Posterior cingulate gyrus (tissue), 11 donors: ENCODE measurements at places on chromosomes 7 and 10.
A peak's percentile ranks its signal among the peaks of the same experiment; 100 is the strongest.

DNA sequence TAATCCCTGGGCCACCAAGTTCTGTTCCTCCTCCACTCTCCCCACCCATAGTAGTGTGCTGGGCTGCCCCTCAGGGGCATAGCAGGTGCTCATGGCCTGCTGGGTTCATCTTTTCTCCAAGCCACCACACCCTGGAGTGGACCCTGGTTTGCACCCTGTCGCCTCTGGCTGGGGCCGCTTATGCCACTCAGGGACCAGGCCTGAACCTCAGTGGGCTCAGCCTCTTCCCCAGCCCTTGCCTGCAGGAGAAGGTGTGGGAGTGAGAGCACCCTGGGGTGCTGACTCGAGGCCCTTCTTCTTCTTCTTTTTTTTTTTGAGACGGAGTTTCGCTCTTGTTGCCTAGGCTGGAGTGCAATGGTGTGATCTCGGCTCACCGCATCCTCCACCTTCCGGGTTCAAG, 10.2 kb downstream of the CLIP2 start:
- DNase-seq: no peak

GRCh38 chr10:28300027-28300426, 2.8 kb downstream of the MPP7 start:
- no peak for DNase-seq

GRCh38 chr10:95314192-95314918, 23.6 kb upstream of the PDLIM1 start:
- no peak for DNase-seq

GRCh38 chr10:61857746-61858145, 43.8 kb upstream of the ARID5B start:
- no peak for DNase-seq

- DNase-seq: no peak
These were observed 169.0 kb upstream of the TMEM229A start for GRCh38 chr7:124201768-124202349.

GRCh38 chr10:58184120-58184670, 83.5 kb downstream of the IPMK start:
- DNase-seq: no peak

DNA sequence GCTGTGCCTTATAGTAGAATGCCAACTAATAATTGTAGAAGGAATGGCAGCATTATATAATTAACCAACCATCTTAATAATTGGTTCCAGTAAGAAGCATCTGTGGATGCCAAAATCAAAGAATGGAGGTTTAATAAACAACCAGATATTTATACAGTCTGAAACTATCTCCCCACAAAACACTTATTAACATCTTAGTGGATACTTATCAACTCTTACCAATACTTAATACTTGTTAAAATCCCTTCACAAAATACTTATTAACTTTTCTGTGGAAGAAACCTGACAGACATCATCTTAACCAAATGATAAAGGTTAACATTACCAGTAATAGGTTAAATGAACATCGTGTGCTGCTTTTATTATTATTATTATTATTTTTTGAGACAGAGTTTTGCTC, 29.1 kb upstream of the FAM107B start:
- DNase-seq: no peak

GRCh38 chr7:116584721-116585120, 59.9 kb downstream of the CAV1 start:
- DNase-seq: no peak

GRCh38 chr7:46945328-46945727, 636.6 kb downstream of the TNS3 start:
- DNase-seq: no peak

- DNase-seq: no peak
These were observed 51.7 kb upstream of the SORCS3 start for GRCh38 chr10:104589431-104589830.

- DNase-seq: no peak
These were observed 201.9 kb upstream of the TCERG1L start for GRCh38 chr10:131513445-131513844.

DNA sequence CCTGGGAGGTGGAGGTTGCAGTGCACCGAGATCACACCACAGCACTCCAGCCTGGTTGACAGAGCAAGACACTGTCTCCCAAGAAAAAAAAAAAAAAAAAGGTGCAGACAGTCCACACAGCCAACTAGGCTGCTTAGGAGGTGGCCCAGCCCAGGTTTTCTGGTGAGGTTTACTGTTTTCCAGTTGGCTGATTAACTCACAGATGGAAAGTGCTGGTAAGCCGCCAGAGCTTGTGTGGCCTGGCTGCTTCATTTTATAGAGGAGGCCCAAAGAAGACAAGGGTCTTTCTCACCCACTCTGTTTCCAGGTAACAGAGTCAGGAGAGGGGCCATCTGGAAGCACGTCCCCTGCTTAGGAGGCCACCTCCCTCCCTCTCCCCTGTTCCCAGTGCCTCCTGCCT, 6.2 kb downstream of the RHBDD2 start:
- DNase-seq: no peak

DNA sequence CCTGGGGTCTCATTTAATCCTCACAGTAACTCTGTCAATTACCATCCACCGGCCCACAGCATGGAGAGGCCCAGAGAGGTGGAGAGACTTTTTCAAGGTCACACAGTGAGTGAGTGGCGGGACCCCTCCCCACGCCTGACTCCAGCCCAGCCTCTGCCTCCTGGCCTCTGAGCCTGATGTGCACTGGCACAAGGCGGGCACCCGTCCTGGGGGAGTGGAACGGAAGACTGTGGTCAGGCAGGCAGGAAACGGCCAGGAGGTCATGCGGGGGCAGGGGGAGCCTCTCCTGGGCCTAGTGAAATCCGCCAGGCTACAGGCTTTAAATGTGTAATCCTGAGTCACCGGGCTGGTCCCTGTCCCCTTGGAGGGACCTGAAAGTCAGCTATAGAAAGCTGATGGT, 32.2 kb downstream of the ZCCHC24 start:
- no peak for DNase-seq

- no peak for DNase-seq
These were observed 43.3 kb downstream of the RBM20 start for GRCh38 chr10:110687400-110687799.

DNA sequence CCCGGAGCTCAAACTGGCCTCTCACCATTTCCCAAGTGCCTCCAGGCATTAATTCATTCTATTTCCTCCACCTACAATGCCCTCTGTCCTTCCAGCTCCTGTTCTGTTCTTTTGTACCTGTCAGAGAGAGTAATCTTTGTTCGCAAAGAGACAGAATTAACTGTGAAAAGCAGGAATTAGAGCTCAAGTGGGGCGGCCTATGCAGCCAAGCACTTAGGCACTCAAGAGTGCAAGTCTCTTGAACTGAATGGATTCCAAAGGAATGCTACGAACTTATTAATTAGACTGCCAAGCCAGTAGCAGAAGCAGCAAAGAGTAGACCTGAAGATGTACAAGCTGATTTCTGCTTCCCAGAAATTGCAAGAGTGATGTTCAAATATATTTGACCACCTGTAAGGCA, 338.3 kb upstream of the AUTS2 start:
- DNase-seq: no peak

DNA sequence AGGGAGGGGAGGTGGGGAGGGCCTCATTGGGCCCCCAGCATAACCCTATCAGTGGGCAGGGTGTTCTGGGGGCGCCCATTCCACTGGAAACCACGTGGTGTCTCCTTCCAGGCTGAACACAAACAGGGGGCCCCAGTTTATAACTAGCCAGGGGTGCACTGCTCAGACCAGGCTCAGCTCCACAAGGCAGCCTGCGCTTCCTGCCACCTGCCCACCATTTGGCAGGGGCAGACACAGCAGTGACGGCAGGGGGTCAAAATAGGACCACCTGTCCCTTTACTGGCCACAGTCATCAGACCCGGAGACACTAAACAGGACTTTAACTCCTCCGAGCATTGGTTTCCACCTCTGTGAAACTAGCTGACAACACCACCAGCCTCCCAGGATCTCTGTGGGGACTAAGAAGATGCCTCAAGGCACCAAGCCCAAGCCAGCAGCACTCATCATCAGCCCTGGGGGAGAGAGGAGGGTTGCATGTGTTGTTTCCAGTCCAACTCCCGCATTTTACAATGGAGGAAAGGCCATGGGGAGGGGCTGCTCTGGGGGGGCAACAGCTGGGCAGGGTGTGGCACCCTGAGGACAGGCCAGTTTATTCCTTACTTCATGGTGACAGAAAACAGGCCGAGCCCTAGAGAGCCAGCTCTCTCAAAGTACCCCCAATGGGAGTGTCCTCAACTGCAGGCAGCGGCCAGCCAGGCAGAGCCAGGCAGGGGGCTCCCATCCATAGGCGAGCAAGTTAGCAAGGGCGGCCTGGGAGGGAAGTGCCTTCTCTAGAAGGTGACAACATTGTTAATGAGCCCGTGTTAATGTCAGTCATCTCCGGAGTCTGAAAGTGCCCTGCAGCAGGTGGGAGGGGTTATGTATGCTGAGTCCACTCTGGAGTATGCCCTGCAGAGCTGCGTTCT, 127.6 kb downstream of the TNS3 start:
- DNase-seq: no peak

DNA sequence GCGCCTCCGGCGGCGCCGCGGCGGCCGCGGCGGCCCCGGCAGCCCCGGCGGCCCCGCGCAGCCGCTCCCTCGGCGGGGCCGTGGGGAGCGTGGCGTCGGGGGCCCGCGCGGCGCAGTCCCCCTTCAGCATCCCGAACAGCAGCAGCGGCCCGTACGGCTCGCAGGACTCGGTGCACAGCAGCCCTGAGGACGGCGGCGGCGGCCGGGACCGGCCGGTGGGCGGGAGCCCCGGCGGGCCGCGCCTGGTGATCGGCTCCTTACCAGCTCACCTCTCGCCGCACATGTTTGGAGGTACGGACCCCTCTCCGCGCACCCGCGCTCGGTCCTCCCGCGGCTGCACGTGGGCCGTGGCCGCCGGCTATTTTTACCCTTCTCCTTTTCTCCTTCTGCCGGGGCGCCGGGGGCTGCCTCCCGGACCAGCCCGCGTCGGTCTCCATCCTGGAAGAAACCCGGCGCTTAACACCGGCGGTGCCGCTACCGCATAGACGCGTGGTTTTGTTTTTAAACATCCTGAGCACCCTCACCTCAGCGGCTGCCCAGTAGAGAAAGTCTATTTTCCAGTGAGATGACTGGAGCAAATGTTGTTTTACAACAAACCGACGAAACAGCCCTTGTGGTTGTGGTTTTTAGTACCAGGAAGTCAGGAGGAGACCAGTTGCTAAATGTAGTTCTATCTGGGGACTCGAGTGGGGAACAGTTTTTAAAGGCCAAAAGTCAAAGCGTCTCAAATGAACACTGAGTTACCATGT, 1.3 kb downstream of the ZNRF2 start:
- DNase-seq: no peak

DNA sequence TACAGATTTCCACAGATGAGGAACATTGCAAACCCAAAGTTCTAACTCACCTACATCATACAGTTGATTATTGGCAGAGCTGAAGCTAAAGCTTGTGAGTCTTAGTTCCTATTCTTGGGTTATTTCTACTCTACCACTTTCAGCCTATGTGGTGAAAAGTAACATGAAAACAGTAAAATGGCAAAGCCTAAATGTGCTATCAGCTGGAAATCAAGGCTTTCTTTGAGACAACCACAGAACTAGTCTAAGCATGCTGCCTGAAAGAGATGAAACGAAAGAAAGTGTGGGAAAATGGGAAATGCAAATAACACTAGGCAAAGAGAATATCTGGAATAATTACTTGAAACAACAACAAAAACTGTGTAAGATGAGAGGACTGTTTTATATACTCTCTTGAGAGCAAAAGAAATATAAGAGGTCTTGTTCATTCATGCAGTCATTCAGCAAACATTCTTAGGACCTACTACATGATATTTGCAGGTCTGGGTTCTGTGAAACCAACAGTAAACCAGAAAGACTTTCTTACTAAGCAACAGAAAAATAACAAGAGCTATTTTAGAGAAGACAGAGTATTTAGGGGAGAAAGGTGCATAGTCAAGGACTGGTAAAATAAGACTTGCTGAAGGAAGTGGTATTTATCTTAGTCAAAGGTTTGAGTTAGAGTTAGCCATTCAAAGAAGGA, 437.1 kb downstream of the HTR7 start:
- DNase-seq: no peak

- no peak for DNase-seq
These were observed 22.4 kb downstream of the DPYSL4 start for GRCh38 chr10:132209130-132209529.

DNA sequence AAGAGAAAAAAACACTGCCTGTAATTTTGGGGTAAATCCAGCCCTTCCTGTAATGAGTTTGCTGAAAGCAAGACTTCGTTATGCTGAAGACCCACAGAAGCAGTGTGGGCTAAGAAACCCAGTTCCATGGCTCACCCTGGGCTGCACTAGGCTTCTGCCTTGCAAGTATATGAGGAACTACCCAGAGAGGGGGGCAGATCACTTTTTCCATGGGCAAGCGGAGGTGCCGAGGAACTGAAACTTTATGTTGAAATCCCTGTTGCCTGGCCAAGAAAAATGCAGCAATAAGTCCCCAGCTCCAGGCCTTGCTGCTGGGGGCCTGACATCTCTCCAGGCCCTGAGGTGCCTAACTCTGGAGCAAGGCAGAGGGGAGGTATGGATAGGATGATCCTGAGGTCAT, 8.5 kb downstream of the RASSF4 start:
- peak; percentile 17 for DNase-seq

DNA sequence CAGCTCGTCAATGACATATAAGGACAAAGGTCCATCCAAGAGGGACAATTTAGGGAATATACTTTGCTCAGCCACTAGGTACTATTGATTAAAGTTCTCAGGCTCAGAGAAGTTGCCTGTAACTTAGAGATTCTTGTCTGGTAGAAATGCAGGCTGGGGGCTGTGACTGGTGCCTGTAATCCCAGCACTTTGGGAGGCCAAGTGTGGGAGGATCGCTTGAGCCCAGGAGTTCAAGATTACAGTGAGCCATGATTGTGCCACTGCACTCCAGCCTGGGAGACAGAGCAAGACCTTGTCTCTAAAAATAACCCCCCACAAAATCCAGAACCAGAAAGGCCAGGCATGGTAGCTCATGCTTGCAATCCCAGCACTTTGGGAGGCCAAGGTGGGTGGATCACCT, 36.2 kb upstream of the ACTR3B start:
- DNase-seq: no peak
